ENCODE measurements at places on chromosomes 2 and 18. TPM values are rescaled to one million over a fixed set of nuclear protein-coding genes. Genes with fewer than 3 reads are reported as not detected.

DNA sequence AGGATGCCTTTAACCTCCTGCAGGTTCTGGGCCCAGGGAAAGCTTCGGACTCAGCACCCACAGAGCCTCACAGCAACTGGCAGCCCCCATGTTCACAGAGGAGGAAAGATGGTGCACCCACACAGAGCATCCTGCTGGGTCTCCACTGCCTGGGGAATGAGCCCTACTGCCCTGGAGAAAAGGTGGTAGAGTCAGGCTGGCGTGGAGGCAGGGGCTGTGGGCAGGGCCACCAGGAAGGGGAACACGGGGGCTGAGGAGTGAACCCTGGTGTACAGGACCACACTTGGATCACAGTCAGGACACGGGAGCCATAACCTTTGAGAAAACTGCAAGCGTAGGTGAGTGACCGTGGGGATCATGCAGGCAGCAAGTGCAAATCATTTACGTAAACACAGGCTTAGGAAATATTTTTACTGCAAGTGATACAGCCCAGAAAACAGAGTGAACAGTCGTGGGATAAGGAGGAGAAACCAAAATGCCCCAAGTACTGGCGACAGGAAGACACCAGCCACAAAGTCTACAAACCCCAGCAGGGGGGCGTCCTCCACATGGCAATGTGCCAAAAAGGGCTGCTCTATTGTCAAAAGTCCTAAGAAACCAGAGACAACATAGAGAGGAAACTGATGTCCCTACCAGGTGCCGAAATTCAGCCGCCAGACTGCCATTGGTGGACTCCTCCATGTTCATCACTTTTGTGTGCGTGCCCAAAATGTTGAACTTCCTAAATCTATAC, 27.6 kb downstream of the STAT1 start:
- no peak overlapping the region for H3K27ac ChIP-seq
- DNase-seq: peak; percentile 21
- H3K27me3 ChIP-seq: no peaks in the 10 kb centered on the region
- H3K4me1 ChIP-seq: no peaks in the 10 kb centered on the region
- H3K4me3 ChIP-seq: no peak overlapping the region

DNA sequence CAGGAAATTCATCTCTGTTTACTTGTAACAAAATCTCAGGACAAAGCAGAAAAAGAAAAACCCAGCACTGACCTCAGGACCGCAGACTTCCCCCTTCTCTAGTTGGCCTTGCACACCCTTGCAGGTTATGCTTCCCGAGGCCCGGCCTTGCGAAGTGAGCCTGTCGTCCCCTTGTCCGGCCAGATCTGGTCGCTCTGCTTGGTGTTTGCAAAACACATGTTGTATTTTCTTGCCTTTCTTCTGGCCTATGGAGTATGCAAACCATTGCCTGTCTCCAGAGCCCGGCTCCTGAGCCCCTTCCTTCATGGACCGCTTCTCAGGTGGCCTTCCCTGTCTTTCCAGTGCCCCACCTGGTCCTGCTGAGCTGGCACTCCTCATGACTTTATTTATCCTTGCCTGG, 4.8 kb downstream of the IMPA2 start:
- no peak for DNase-seq
- peaks cover 29% of the 10 kb centered on the region for H3K4me1 ChIP-seq
- no peak overlapping the region for H3K4me3 ChIP-seq
- H3K27me3 ChIP-seq: no peaks in the 10 kb centered on the region
- no peaks in the 10 kb centered on the region for H3K36me3 ChIP-seq
- H3K27ac ChIP-seq: no peak overlapping the region

- H3K4me3 ChIP-seq: no peak overlapping the region
- H3K36me3 ChIP-seq: no peaks in the 10 kb centered on the region
- DNase-seq: peak; percentile 47
These were observed 190.8 kb downstream of the ARHGAP28 start for GRCh38 chr18:6920099-6920955.

DNA sequence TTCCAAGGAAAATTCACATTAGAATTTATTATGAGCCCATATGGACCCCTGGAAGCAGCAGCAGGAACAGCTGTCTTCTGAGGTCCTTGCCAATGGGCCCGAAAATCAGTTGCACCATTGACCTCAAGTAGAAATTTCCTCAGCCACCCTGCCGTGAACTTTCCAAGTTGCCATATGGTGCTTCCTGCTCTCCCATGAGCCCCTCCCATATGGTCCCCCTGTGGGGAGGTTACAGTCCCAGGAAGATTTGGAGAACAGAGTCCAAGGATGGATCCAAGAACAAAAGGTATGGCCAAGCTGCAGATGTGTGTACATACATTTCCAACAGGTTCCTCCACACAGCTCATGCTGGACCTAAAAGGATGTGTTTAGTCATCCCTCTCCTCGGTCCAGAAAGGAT, 34.6 kb downstream of the DIPK1C start:
- H3K27ac ChIP-seq: no peak overlapping the region
- H3K4me1 ChIP-seq: no peaks in the 10 kb centered on the region
- H3K27me3 ChIP-seq: peaks cover 44% of the 10 kb centered on the region
- H3K36me3 ChIP-seq: no peaks in the 10 kb centered on the region

DNA sequence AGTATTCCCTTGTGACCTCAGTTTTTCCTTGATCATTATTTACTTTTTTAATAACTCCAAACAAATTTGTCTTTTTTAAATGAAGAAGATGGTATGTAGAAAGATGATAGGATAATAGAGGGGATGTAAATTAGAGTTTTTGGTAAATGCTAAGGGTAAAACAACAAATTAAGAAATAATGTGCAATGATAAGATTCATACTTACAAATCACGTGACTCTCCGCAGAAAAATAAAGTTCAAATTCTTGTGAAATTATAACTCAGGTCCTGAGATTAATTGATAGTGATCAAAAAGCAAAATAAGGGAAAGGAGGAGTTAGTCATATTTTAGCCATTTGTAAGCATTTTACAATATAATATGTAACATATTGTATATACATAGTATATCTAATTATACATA, 304.1 kb upstream of the KCNH7 start:
- H3K4me3 ChIP-seq: no peak overlapping the region
- H3K27me3 ChIP-seq: no peaks in the 10 kb centered on the region
- DNase-seq: no peak
- no peak overlapping the region for H3K27ac ChIP-seq

DNA sequence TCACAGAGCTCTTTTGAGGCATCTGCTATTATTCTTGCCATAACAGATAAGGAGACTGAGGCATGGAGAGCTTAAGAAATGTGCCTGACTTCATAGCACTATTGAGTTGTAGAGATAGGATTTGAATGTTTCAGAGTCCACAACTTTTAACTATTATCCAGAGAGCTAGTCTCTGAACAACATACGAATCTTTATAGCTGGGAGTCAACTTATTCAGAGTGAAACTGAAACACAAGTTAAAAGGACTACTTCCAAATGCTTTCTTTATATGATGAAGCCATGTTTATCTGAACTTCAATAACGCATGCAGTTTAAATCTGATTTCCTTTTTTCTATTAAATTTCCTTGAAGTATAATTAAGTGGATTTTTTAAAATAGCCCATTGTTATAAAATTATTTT, 268.8 kb downstream of the IKZF2 start:
- H3K4me1 ChIP-seq: no peaks in the 10 kb centered on the region
- DNase-seq: no peak
- no peak overlapping the region for H3K4me3 ChIP-seq
- H3K27me3 ChIP-seq: no peaks in the 10 kb centered on the region

DNA sequence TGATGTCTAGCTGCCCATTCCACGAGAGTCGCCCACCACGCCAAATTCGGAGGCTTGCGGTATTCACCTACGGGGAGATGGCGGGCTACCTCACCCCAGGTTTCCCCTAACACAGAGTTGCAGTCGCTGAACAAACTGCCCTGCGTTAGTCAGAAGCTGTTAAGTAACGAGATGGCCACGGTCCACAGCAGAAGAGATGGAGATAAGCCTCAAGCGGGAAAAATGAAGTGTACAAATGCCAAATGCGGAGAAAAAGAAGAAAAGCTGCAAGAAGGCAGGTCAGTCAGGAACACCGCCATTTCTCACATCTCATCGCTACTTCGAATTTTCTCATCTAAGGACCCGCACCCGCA, 425 bp downstream of the ASB3 start:
- peak overlapping the region; percentile 94 for H3K4me3 ChIP-seq
- H3K36me3 ChIP-seq: peaks cover 16% of the 10 kb centered on the region
- DNase-seq: peak; percentile 59
- peaks cover 4% of the 10 kb centered on the region for H3K4me1 ChIP-seq
- peak overlapping the region; percentile 87 for H3K27ac ChIP-seq
- H3K27me3 ChIP-seq: no peaks in the 10 kb centered on the region

- H3K27ac ChIP-seq: no peak overlapping the region
- peaks cover 63% of the 10 kb centered on the region for H3K27me3 ChIP-seq
- H3K4me1 ChIP-seq: no peaks in the 10 kb centered on the region
- no peak overlapping the region for H3K4me3 ChIP-seq
- no peaks in the 10 kb centered on the region for H3K36me3 ChIP-seq
- DNase-seq: no peak
These were observed 1.3 kb upstream of the HOXD4 start for GRCh38 chr2:176149939-176150583.

GRCh38 chr2:11753886-11754699, 7.7 kb downstream of the LPIN1 start:
- peaks cover 7% of the 10 kb centered on the region for H3K36me3 ChIP-seq
- no peaks in the 10 kb centered on the region for H3K27me3 ChIP-seq
- no peak for DNase-seq
- peaks cover 36% of the 10 kb centered on the region for H3K4me1 ChIP-seq
- peak overlapping the region; percentile 66 for H3K27ac ChIP-seq
- no peak overlapping the region for H3K4me3 ChIP-seq

GRCh38 chr2:23484767-23485166, 99.8 kb downstream of the KLHL29 start:
- H3K36me3 ChIP-seq: no peaks in the 10 kb centered on the region
- no peak overlapping the region for H3K27ac ChIP-seq
- H3K4me1 ChIP-seq: no peaks in the 10 kb centered on the region
- peaks cover 63% of the 10 kb centered on the region for H3K27me3 ChIP-seq
- no peak overlapping the region for H3K4me3 ChIP-seq
- no peak for DNase-seq

- DNase-seq: no peak
- peaks cover 24% of the 10 kb centered on the region for H3K27me3 ChIP-seq
- no peak overlapping the region for H3K27ac ChIP-seq
- H3K4me1 ChIP-seq: no peaks in the 10 kb centered on the region
- H3K4me3 ChIP-seq: no peak overlapping the region
These were observed 30.7 kb downstream of the TCF23 start for GRCh38 chr2:27179344-27180000.

GRCh38 chr18:39909706-39910105, 2045.3 kb upstream of the PIK3C3 start:
- H3K27me3 ChIP-seq: no peaks in the 10 kb centered on the region
- no peak overlapping the region for H3K4me3 ChIP-seq
- no peaks in the 10 kb centered on the region for H3K36me3 ChIP-seq
- no peaks in the 10 kb centered on the region for H3K4me1 ChIP-seq

GRCh38 chr2:189421644-189422043, 19.6 kb upstream of the WDR75 start:
- H3K27ac ChIP-seq: no peak overlapping the region
- no peaks in the 10 kb centered on the region for H3K36me3 ChIP-seq
- H3K27me3 ChIP-seq: no peaks in the 10 kb centered on the region

GRCh38 chr2:223697892-223698645, 95.9 kb upstream of the SCG2 start:
- no peak for DNase-seq
- H3K27me3 ChIP-seq: no peaks in the 10 kb centered on the region
- H3K36me3 ChIP-seq: no peaks in the 10 kb centered on the region
- H3K27ac ChIP-seq: no peak overlapping the region

GRCh38 chr2:239544918-239545465, 144.2 kb upstream of the HDAC4 start:
- no peaks in the 10 kb centered on the region for H3K4me1 ChIP-seq
- no peak overlapping the region for H3K27ac ChIP-seq
- peaks cover 47% of the 10 kb centered on the region for H3K27me3 ChIP-seq
- H3K36me3 ChIP-seq: no peaks in the 10 kb centered on the region
- no peak overlapping the region for H3K4me3 ChIP-seq

DNA sequence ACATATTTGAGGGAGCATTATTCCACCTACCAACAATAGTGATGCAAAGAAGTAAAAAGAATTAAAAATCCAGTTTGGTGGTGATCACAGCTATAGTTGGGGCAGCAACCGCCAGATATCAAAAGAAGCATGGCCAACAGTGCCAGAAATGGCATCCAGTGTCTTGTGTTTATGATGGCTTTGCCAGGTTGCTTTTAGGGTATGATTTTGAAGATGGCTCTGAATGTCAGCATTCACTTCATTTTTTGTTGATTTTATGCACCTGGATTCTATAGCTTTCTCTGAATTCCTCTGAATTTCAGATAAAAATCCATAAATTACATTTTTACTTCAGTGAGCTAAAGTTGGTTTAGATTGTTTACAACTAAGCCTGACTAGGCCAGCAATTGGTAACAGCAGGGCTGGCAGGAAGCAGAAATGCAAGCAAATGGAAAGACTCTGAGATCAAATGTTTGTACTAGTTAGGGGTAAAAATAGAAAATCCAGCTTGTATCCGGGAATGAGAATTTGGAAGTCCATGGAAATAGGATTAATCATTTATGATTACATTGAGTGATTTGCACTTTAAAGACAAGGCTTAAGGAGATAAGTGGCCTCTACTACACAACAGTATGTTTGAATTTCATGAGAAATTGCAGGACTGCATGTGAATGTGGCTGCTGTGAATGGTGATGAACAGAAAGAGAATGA, 40.4 kb downstream of the COL3A1 start:
- H3K4me3 ChIP-seq: no peak overlapping the region
- H3K27me3 ChIP-seq: no peaks in the 10 kb centered on the region
- no peaks in the 10 kb centered on the region for H3K4me1 ChIP-seq
- no peak for DNase-seq
- H3K27ac ChIP-seq: no peak overlapping the region
- H3K36me3 ChIP-seq: no peaks in the 10 kb centered on the region

DNA sequence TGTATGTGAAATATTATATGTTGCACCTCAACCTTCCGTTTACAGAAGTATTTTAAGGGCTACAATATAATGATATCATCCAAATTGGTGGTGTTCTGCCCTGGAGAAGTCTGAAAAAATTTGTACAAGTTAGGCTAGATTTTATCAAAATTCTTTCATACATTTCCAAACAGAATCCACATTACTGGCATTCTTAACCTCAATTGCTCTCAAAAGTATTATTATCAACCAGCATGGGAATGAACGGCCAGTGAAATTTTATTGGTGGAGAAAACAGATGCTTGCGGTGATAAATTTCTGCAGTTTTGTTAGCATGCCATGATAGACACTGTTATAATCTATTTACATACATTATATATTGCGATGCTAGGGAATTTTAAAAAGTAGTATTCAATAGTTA, 88.3 kb upstream of the TFPI start:
- DNase-seq: no peak
- H3K27ac ChIP-seq: no peak overlapping the region
- H3K27me3 ChIP-seq: no peaks in the 10 kb centered on the region
- H3K36me3 ChIP-seq: no peaks in the 10 kb centered on the region

- no peak overlapping the region for H3K4me3 ChIP-seq
- no peaks in the 10 kb centered on the region for H3K27me3 ChIP-seq
- no peak for DNase-seq
- H3K36me3 ChIP-seq: no peaks in the 10 kb centered on the region
- no peaks in the 10 kb centered on the region for H3K4me1 ChIP-seq
These were observed 56.1 kb downstream of the BABAM2 start for GRCh38 chr2:27946530-27947060.

The C2orf78 gene
- total RNA-seq: 0.22 TPM

The KLHL41 gene
- total RNA-seq: not detected

The LYPD6B gene
- total RNA-seq: not detected

The CCL20 gene
- total RNA-seq: not detected

The SERPINB10 gene
- not detected for total RNA-seq

The OSBPL1A gene
- total RNA-seq: 0.49 TPM

The OR6B2 gene
- total RNA-seq: not detected

The RAB27B gene
- 2.0 TPM for total RNA-seq

The SKOR2 gene
- total RNA-seq: not detected

The TMEM247 gene
- 4.7 TPM for total RNA-seq

All from K562 (cell line).